ENCODE measurements at places on chromosomes 3 and 15.

GRCh38 chr3:77142578-77142977 lies 102.7 kb downstream of the ROBO2 start:
- no peak for DNase-seq

DNA sequence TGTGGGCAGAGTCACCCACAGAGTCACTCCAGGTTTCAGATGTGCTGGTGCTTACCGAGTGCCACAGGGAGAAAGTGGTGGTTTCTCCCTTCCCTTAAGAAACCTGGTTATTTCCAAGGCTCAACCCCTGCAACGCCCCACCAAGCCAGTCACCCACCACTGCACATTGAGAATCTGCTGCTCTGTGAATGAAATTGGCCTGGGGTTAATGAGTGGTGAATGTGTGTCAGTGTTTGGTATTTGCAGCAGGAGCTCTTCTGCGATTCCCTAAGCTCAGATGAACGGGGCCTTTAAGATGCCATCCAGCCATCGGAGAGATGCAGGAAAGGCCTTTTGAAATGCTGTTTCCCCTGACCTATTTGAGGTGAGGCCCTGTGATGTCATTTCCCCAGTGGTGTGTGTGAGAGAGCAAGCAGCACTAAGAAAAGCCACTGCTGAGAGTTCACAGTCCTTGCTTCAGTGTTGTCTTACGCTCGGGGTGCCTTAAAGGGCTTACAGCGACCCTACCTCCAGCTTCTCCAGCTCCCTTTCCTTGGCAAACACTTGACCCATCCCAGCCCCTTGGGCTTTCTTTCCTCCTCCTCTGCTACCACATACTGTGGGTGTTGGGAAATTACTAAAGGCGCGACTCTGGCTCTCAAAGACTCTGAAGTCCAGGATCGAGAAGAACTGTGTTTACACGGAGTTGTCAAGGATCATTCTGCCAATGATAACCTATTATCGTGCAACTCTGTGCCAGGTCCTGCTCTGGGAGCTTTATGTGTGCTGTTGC lies 68.9 kb downstream of the SMAD3 start:
- DNase-seq: no peak

GRCh38 chr3:77464111-77464688 lies 424.3 kb downstream of the ROBO2 start:
- peak; percentile 85 for DNase-seq

- DNase-seq: no peak
Observed at GRCh38 chr15:27965546-27965945, 133.6 kb downstream of the OCA2 start.
